ENCODE measurements at places on chromosomes 16 and 17.
A peak's percentile ranks its signal among the peaks of the same experiment; 100 is the strongest.

DNA sequence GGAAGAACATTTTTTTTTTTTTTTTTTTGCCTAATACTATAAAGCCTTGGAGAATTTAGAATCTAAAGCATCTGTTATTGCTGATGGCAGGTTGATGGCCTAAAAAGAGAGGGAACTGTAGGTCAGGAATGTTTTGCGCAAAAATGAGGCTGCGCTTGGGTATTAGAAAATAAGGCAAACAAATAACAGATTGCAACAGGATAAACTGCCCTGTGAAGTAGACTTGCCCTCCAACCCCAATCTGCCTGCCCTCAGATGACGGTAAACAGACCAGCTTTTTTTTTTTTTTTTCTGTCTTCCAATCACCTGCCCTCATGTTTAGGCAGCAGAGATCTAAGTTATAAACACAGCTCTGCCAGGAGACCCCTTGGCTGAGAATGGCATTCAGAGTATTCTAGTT, 3.8 kb upstream of the DHX8 start:
- DNase-seq = no peak

DNA sequence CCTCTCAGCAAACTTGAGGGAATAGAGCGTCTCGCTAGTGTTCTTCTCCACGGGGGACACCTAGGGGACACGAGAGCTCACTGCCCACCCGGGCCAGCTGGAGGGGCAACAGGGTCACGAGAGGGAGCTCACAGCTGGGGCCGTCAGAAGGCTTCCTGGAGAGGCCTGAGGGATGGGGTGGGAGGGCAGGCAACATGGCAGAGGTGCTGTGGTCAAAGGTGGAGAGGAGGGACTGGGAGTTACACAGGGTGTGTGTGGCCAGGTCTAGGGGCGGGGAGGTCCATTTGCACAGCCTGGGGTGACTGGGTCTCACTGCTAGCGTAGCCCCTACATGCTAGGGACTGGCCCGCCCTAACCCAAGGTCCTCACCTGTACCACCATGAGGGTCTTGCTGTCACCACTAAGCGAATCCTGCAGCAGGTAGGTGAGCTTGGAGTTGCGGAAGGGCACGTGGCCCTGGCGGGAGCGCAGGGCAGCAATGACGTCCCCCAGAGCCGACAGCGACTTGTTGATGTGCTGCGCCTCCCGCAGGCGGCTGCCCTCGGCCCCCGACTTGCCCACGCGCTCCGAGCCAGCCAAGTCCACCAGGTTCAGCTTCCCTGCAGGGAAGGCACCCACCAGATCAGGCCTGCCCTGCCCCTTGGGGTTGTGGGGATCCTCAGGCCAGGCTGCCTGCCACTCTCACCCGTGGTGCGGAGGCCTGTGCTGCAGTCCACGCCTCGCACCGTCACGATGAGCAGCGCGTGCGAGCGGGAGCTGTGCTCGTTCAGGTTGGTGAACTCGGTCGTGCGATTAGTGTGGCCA, 25.0 kb downstream of the KATNB1 start:
- DNase-seq = no peak

GRCh38 chr17:74604761-74605160, 12.7 kb upstream of the CD300LD start:
- no peak for DNase-seq

DNA sequence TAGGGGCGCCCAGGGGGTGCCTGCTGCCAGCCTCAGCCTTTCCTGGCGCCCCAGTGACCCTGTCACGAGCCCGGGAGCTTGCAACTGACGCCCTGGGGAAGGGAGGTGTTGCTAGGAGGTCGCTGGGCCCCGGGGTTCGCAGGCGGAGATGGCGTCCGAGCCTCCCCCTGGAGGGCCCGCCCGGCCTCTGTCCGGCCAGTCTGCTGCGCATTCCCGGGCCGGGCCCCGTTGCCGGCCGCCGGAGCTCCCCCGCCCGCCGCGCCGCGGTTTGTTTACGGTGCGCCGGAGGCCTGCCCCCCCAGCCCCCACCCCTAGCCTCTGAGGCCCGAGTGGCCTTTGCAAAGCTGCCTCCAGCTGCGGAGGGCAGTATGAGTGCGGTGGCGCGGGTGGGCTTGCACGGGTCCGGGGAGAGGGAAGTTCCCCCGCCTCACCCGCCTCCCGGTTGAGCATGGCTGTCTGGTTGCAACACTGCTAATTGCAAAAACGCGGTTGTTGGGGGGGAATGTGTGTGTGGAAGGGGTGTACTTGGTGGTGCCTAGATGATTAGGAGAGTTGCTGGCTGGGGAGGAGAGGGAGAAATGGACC, 514 bp downstream of the THRA start:
- no peak for DNase-seq

DNA sequence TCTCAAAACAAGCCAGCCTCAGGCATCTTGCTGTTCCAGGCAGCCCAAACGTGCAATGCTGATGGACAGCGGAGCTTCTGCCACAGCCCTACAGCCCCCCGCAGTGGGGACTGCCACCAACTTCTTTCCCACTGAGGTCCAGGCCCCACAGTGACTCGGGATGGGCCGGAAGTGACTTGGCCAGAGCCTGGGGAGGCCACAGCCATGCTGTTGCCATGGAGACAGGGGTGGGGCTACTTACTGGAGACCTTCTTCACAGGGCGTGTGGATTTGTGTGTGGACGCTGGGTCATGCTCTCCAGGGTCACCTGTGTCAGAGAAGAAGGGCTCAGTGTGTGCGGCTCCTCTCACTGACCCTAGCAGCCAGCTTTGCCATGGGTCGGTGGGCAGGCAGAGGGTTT, 15.0 kb downstream of the TRIM25 start:
- DNase-seq = no peak

DNA sequence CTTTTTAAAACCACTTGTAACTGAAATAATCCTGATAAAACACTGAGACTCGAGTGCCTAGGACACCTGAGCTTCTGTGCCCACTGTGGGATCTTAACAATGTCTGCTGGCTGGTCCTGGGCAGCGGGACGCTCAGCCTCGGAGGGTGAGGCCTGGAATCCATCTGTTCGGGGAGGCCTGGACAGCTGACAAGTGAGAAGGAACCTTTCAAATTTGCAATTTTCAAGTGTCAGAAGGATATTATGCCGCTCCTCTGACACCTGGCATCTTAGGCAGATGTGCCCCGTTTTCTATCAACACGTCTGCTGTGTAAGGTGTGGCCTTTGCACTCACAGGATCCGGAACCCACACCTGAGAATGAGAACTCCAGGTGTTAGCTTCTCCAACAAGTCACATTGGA, 33.1 kb upstream of the C16orf78 start:
- no peak for DNase-seq

- peak; percentile 56 for DNase-seq
Measured at GRCh38 chr16:15894571-15895374, 6.4 kb upstream of the CEP20 start.

DNA sequence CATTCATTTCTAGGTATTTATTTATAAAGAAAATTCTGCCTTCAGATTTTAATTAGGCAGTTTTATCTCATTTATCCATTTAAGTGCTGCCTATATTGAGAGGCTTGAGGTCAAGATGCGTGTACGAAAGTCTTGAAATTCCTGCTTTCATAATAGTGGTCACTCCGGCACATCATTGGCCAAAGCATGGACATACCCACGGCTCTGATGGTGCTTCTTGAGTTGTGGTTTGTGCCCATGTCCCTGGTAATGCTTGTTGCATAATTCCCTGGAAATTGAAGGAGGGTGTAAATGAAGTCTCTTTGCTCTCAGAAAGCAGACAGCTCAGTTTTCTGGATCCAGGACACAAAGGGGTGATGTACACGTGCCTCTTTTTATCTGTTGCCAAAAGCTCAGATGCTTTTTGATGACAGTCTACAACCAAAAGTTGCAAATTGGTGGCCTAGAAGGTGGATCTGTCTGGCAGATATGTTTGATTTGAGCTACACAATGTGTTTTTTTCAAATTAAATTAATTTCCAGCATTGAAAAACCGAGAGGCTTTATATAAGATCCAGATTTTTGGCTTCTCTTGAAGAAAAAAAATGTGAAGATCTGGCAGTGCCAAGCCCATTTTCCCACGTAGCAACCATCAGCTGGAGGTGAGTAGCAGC, 94.4 kb downstream of the SHISA9 start:
- DNase-seq = no peak

DNA sequence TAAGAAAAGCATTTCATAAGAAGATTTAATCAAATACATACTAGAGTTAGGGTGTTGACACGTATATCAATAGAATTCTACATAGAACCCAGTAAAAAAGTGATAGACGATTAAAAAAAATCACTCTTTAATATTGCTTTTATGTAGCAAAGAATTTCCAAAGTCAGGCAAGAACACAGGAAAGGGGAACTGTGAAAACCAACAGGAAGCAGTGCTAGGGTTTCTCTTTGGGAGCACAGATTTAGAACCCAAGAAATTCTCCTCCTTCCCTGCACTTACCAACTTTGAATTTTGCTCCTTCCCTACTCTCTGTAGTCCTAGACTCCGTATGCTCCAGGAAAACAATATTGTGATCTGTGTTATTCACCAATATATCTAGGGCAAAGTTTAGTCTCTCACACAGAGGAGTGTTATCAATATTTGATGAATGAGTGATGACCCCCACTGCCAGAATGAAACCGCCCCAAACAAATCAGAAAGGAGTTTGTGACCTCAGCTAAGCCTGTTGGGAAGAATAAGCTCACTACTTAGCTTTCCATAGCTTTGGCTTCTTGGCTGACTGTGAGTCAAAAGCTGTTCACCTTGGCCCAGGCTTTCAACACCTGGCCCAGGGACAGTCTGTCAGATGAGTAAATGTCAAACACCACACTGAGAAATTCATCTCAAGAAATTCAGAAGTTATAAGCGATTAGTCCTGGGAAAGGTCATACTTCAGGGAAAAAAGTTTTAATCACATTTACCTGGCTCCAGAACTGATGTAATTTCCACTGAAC, 8.6 kb downstream of the RFWD3 start:
- DNase-seq = no peak

DNA sequence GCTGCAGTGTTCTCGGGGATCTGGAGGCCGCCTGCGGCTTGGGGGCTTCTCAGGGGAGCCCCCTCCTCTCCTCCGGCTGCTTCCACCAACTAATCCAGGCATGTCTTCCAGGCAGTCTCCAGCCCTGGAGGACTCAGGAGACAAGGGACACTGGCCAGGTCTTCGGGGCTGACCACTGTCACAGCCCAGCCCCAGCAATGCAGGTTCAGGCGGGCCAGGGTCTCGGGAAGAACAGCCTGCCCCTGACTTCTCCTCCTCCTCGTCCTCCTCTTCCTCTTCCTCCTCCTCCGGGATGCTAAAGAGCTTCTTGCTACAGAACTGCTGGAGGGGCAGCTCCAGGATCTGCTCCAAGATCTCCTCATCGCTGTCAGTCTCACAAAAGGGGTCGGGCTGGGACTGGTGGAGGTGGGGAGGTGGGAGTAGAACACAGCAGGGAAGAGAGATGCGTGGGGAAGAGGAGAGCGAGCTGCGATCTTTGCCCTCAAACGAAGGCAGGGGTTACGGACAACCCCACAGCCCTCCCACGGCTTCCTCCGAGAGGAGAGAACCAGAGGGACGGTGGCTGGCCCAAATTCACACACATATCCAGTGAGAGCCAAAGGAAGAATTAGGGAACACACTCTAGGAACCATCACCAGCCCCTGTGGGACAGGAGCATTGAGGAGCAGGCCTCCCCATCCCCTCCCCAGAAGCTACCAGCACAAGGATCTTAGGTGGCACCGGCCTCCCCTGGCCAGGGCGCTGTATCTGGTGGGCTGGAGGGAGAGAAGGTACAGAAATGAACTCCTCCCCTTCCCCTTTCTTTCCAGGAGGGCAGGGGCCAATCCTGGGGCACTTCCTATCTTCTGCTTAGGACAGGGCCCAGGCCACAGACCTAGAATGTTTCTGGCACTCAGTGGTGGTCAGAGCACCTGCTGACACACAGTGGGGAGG, 19.3 kb downstream of the TSPOAP1 start:
- DNase-seq = no peak

DNA sequence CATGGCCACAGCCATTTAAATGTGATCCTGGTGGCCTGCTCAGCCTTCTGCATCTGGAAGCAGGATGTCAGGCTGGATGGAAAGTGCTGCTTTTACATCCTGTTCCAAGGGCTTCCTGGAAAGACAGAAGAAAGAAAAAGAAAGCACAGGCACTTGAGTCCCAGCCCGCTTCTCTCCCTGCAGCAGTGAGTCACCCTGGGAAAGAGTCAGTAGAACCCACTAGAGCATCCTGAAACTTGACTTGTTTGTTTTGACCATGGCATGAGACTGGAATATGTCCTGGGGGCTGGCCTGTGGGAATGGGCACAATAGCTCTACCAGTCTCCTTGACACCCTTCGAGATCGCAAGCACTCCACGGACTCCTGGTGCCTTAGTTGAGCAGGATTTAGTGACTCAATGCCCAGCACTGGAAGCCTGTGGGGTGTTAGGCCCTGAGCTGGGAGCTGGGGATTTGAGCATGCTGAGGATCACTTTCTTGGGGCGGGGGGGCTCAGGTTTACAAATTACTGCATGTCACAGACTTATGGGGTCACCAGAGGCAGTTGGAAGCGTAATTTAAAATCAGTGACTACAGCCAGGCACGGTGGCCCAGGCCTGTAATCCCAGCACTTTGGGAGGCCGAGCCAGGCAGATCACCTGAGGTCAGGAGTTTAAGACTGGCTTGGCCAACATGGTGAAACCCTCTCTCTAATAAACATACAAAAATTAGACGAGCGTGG, 22.1 kb upstream of the GNA13 start:
- no peak for DNase-seq

Measured in activated CD4-positive, alpha-beta T cell treated with anti-CD3 and anti-CD28 coated beads, Interleukin-10, Interleukin-2, amounts not matched to agents 100 ng/mL and 50 ng/mL, durations not matched to agents 16 hours and 8 hours (primary cell).